ENCODE measurements at places on chromosomes 16 and 17.

- DNase-seq = no peak
Observed at GRCh38 chr17:37787055-37787757, 42.3 kb upstream of the HNF1B start.

- no peak for DNase-seq
Observed at GRCh38 chr16:10576390-10577304, 3.8 kb downstream of the EMP2 start.

- no peak for DNase-seq
Observed at GRCh38 chr16:23959752-23960072, 123.9 kb downstream of the PRKCB start.

DNA sequence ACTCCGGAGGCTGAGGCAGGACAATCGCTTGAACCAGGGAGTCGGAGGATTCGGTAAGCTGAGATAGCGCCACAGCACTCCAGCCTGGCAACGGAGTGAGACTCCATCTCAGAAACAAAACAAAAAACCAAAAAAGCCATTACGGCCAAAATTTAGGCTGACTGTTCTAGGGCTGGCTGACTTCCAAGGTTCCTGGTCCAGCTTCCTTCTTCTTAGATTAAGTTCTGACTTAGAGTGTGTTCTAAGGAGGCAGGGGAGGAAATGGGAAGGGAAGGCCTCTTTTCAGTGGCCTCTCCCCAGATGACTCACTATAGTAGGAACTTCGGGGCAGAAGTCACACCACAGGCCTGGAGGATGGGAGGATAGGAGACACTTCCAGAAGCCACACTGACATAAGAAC, 27.7 kb upstream of the CLEC18B start:
- DNase-seq = no peak

GRCh38 chr16:25523183-25523582, 168.6 kb upstream of the HS3ST4 start:
- no peak for DNase-seq

GRCh38 chr17:68533887-68534694, 21.9 kb downstream of the PRKAR1A start:
- no peak for DNase-seq

- no peak for DNase-seq
Observed at GRCh38 chr17:46089389-46089965, 90.4 kb downstream of the STH start.

- DNase-seq = no peak
Observed at GRCh38 chr16:324451-325334, 27.8 kb downstream of the AXIN1 start.

DNA sequence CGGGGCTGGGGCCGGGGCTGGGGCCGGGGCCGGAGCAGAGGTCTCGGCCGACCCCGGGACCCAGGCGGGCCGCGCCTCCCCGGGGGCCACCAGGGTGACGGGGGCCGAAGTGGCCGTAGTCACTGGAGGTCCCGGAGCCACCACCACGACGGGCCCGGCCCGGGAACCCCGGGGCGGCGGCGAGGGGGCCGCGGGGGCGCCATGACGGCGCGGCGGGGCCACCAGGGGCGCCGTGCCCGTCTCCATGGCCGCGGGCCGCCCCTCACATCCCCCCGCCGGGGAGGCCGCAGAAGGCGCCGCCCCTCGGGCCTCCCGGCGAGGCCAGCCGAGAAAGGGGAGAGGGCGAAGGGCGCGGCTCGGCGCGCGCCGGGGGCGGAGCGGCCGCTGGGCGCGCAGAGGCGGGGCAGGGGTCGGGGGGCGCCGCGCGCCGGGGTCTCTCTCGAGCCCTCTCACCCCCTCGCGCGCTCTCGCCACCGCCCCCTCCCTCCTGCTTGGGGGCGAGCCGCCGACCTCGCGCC, 297 bp downstream of the TBC1D10B start:
- no peak for DNase-seq

DNA sequence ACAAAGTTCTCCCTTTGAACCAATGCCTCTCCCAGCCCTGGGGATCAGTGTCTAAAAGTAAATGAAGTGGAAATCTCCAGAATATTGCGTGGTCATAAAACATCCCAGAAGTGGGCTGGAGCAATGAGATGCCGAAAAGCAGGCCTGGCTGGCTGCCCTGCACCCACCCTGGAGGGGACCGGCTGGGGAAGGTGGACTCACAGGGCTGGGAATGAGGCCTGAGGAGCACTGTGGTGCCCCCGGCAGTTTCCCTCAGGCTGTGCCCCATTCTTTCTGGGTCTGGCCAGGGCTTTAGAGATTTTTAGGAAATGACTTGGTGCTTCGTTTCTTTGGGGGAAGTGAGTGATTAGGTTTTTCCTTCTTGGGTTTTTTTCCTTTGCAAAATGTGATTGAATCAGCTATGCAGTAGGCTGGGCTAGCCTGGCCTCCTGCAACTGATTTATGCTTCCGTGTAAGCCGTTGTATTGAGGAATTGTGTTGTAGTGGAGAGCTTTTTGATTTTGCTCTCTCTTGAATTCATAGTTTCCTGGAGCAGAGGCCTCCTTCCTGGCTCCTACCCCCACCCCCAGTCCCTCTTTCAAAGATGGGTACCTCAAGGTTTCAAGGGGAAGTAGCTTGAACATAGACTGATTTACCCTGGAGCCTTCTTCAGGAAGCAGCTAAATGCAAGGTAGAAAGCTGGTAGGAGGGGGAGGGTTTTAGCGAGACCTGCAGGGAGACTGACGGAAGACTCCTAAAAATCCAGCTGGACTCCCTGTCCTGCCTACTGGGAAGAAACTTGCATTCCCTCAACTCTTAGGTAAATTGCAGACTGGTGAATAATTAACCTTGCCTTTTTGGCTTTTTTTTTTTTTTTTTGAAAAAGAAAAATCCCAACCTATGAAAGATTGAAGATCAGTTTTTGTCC, 170.2 kb downstream of the RAB11FIP4 start:
- no peak for DNase-seq

DNA sequence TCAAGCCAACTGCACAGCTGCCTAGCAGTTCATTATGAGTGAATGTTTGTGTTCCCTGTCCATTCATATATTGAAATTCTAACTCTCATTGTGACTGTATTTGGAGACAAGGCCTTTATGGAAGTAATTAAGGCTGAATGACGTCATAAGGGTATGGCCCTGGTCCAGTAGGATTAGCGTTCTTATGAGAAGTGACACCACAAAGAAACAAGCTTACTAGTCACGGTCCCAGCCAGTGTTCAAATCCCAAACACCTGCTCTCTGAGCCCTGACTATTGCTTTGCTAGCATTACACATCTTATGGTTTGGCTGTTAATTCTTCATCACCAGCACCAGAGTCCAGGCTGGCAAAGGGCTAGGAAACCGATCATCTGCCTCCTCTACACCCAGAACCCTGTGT, 2.2 kb downstream of the ZNF668 start:
- no peak for DNase-seq

- DNase-seq = peak; percentile 80
Observed at GRCh38 chr17:2266045-2266864, 37.3 kb downstream of the SMG6 start.

- no peak for DNase-seq
Observed at GRCh38 chr16:11325404-11326083, 19.7 kb upstream of the RMI2 start.

GRCh38 chr16:85911251-85911930, 12.4 kb downstream of the IRF8 start:
- DNase-seq = no peak

- DNase-seq = no peak
Observed at GRCh38 chr16:743794-744500, 3.1 kb upstream of the CIAO3 start.
